ENCODE measurements at places on chromosomes 6 and 20.

GRCh38 chr6:167394339-167394738 lies 69.5 kb downstream of the TTLL2 start:
- DNase-seq = no peak

DNA sequence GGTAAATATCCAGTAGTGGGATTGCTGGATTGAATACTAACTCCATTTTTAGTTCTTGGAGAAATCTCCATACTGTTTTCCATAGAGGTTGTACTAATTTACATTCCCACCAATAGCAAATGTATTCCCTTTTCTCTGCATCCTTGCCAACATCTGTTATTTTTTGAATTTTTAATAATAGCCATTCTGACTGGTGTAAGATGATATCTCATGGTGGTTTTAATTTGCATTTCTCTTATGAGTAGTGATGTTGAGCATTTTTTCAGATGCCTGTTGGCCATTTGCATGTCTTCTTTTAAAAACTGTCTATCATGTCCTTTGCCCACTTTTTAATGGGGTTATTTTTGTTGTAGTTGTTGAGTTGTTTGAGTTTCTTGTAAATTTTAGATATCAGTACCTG lies 253.2 kb downstream of the HAO1 start:
- no peak for DNase-seq

GRCh38 chr6:31737991-31738979 lies 1.5 kb upstream of the MSH5 start:
- DNase-seq = no peak

- DNase-seq = no peak
Observed at GRCh38 chr6:44156494-44157151, 2.0 kb upstream of the CAPN11 start.

DNA sequence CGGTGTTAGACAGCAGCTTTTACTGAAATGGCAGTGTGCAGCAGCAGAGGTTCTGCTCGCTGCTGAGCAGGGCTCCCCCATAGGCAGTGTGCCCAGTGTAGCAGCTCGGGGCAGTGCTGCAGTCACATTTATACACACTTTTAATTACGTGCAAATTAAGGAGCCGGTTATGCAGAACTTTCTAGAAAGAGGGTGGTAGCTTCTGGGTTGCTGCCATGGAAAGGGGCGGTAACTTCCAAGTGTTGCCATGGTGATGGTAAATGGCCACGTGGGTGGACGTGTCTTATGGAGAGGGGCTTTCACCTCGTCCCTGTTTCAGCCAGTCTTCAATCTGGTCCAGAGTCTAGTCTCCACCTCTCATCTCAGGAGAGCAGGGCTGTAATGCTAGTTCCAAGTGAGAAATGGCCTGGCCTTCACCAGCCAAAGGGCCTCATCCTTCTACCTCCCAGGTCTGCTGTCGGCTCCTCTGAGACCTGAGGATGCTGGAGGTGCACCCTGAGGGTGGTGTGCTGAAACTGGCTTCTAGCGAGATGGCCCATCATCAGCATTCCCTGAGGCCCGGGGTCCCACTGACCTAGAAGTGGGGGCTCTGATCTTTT lies 180.5 kb upstream of the PMEPA1 start:
- no peak for DNase-seq

DNA sequence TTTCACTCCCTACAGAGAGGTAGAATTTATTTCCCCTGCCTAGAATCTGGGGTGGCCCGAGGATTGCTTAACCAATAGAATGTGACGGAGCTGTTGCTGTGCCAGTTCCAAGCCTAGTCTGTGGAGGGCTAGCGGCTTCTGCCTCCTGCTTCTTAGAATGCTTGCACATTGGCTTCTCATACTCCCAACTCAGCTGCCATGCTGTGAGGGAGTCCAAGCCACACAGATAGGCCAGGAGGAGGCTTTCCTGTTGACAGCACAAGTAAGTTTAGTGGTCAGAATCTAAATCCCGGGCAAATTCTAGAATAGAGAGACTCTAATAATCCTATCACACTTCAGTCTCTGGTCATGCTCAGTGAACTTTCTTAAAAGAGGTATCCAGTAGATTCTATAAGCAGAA lies 57.5 kb upstream of the SNRPB2 start:
- DNase-seq = no peak

DNA sequence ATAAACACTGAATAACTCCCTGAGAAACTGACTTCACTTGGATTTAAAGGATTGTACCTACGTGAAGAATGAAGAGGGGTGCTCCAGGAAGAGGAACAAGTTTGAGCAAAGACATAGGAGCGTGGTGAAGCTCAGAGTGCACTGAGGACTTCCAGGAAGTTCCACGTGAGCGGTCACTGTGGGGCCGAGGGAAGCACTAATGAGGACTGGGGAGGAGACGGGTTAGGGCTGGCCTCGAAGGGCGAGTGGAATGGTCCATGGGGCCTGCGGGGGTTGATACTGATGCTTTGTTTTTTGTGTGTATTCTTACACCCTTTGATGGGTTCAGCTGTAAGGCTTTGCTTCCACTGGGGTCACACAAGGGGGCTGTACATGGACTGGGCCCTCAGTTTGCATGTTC lies 91.9 kb downstream of the CDH4 start:
- no peak for DNase-seq

GRCh38 chr6:116323863-116324262 lies 44.1 kb upstream of the TSPYL1 start:
- DNase-seq = no peak

- no peak for DNase-seq
Observed at GRCh38 chr6:149680503-149680902, 32.0 kb upstream of the KATNA1 start.

- DNase-seq = no peak
Observed at GRCh38 chr6:128112494-128112893, 211.6 kb upstream of the THEMIS start.

GRCh38 chr20:8678098-8678776 lies 390.6 kb upstream of the PLCB4 start:
- no peak for DNase-seq

DNA sequence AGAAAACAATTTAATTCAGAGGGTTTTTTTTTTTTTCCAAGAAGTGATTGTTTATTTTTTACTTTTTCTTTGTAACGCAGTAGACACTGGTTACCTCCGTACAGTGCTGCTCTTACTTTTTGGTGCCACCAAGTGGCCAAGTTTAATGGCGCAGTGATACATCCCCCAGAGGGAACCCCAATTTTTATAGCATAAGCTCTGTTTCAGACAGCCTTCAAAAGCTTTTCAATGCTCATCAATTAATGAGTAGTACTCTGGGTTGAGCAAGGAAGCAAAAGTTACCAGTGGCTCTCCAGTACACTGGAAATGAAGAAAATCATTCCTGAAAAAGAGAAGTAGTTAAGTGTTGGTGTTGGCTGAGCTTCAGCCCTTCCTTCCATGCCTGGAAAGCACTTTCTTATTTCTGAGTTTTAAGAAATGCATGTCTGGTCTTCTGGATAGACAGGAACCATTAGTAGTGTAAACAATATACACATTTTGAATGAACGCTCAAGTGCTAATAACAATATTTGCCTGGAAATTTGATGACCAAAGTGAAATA lies 129.1 kb upstream of the SMLR1 start:
- DNase-seq = no peak

- DNase-seq = no peak
Observed at GRCh38 chr6:10316373-10316721, 98.5 kb downstream of the TFAP2A start.

- no peak for DNase-seq
Observed at GRCh38 chr6:168703990-168704389, 263.0 kb downstream of the SMOC2 start.

GRCh38 chr6:3444276-3445088 lies 12.4 kb downstream of the SLC22A23 start:
- DNase-seq = no peak

- no peak for DNase-seq
Observed at GRCh38 chr6:105759015-105759414, 327.1 kb upstream of the PRDM1 start.

GRCh38 chr6:38522322-38522721 lies 117.4 kb downstream of the BTBD9 start:
- DNase-seq = no peak

DNA sequence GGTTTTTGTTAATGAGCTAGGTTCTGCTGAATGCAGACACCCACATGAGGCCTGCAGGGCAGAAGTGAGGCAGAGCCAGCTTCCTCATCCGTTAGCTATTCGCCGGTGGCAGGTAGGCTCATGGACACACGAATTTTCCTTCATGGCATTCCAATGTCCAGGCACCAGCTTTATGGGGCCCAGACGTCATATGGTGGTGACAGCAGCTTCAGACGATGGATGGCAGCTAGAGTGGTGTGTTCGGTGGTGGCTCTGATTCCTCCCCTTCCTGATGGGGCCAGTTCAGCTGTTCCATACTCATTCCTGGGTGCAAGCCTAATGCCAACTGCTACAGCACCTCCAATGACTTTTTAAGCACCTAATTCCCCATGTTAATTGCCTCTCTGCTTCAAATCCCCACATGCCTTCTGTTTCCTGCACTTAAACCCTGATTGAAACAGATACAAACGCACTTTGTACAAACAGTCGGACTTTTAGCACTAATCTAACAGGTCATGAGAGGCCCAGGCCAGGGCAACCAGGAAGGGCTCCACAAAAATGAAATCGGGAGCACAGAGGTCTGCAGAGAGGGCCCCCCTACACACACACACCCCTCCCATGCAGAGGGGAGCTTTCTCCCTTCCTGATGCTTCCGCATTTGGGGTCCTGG lies 35.7 kb upstream of the MLN start:
- no peak for DNase-seq

DNA sequence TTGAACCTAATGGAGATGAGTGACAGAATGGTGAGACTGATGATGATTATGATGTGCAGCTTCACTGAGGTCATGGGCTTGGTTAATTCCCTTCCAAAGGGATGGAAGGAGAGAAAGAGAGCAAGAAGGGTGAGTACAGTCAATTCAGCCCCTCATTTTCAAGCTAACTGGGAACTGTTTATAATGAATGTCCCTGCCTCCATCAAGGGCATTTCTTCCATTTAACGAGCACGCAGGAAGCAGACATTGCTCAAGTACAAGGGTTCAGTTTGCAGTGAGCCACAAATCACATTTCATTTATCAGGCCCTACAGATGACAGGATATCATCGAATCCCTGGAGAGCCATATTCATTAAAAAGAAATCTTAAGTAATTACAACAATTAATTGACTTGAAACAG lies 158.3 kb upstream of the EEF1E1 start:
- DNase-seq = no peak

DNA sequence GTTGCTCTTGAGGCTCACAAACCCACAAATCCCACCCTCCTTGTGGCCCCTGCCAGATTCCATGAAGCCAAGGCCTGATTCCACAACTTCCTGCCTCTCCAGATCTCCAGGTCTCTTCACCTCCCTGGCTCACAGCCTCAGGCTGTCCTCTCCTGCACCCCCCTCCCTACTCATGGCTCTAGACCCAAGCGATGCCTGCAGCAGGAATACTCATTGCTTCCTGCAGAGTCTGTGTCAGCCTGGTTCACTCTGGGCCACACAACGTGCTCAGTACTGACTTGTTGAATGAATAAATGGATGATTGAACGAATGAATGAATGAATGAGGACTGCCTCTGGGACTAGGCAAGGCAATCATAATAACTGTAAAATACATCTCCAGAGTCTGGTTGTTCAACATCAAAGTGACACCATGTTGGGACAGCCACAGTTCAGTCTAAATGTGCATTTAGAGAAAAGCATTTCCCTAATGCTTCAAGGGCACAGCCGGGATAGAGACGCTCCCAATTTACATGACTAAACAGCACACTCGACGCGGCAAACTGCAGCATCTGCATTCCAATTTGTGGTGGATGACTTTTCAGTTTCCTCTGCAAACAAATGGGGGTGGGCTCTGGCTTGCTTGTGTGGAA lies 139.9 kb downstream of the GRM4 start:
- DNase-seq = no peak

GRCh38 chr6:16781348-16782169 lies 20.3 kb upstream of the ATXN1 start:
- DNase-seq = no peak

- DNase-seq = no peak
Observed at GRCh38 chr6:132412656-132413498, 11.6 kb upstream of the MOXD1 start.

- no peak for DNase-seq
Observed at GRCh38 chr6:157263146-157263545, 60.2 kb downstream of the TMEM242 start.

- DNase-seq = no peak
Observed at GRCh38 chr6:55469951-55470366, 109.0 kb downstream of the HMGCLL1 start.

DNA sequence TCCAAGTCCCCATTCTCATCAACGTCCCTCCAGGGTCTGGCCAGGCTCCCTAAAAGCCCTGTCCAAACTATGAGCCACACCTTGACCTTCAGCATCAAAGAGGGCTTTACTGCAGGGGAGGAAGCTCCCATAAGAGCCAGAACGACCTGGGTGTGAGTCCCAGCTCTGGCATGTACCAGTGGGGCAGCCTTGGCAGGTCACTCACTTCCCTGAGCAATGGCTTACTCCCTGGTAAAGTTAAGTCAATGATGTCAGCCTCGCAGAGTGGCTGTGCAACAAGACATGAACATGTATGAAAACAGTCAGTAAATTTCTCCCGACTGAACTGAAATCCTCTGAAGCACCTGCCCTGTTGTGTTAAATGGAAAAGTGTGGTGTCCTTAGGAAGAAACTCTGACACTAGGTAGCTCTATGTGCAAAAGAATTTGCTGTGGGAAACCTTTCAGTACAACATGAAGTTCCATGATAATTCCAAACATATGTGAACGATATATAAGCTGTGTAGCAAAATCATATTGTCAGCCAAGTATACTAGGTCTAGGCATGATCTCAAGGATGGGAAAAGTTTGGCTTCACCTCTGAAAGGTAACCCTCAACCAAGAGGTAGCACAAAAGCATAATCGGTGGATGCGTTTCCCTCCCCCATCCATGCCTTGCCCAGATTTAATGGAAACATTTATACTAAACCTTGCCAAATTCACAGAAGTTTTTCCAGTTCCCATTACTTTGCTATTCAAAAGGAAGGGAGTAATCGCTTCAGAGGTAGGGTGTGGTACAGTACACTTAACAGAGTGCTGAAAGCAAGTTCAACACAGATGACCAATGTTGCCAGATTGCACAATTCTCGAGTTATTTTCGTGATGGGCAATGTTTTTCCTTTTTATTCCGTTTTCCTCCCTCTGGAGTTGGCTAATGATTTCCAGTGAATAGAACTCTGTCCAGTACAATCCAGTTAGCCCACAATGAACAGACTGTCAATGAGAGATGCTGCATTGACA lies 49.0 kb upstream of the RANBP9 start:
- no peak for DNase-seq

GRCh38 chr6:33279971-33280511 lies 3.1 kb downstream of the B3GALT4 start:
- no peak for DNase-seq

GRCh38 chr6:144416244-144416643 lies 131.1 kb downstream of the UTRN start:
- no peak for DNase-seq

DNA sequence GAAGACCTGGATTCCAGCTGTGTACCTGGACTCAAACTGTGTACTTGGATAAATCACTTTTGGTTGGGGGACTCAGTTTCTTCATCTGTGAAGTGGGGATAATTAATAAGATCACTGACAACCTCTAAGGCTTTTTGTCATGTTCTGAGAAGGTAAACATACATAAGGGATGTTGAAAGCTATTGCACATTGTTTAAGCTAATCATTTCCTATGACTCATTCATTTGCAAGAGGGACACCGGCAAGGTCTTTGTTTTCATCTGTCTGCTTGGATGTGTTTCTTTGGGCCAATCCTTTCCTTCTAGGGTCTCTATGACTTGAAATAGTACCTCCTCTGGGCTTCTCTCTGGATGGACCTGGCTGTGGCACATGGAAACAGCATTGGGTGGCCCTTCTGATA lies 6.8 kb downstream of the PROKR2 start:
- no peak for DNase-seq

Measured in activated gamma-delta T cell (primary cell).